ENCODE measurements at places on chromosomes 2 and 18.

- DNase-seq: no peak
Observed at GRCh38 chr18:32468147-32468845, 2.4 kb downstream of the GAREM1 start.

DNA sequence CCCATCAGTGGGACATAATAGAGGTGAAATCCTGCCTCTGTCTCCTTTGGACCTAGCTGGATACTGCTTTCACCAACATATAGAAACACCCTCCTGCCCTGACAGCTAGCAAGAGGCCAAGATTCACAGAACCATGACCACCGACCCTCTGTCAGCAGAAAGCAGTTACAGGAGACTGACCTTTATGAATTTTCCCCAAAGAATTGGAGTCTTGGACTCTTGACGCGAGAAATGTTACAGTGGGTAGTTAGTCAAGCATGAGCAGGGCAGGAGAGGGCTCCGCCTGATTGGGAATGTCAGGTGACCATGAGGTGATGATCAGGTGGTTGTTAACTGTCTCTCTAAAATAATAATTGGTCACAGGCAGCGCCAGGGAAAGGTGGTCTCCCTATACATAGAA is 1002.3 kb downstream of the TDRD15 start:
- no peak for DNase-seq

DNA sequence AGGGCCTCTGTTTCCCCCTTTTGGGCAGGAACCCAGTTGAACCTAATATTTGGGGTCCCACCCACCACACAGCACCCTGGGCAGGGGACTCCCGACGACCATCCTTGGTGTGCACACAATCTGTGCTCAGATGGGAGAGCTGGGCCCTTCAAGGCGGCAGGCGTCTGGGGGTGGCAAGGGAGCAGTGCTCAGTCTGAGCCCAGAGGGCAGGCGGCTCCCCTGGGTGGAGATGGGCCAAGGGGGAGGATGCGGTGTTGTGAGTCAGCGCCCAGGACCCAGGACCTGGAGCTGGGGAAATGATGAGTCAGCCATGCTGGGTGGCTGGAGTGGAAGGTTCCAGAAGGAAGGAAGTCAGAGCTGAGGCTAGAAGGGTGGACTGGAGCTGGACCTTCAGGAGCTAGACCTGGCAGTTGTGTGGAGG is 3.8 kb downstream of the PROM2 start:
- DNase-seq: no peak

DNA sequence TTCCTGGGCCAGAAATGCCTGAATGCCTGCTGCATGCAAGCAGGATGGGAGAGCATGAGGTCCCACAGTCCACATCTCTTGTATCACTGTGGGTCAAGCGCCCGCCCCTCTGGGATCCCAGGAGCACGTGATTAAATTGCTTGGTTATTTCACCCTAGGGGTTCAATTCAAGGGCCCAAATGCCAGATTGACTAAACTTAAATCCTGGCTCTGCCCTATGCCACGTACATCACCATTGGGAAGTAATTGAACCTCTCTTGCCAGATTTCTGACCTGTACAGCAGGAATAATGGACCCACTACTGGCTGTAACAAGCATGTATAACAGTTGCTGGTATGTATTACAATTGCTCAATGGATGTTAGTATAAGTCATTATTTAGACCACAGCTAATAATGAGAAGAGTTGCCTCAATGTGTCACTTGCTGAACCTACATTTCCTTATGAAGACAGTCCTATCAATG is 19.9 kb downstream of the FHL2 start:
- DNase-seq: no peak

DNA sequence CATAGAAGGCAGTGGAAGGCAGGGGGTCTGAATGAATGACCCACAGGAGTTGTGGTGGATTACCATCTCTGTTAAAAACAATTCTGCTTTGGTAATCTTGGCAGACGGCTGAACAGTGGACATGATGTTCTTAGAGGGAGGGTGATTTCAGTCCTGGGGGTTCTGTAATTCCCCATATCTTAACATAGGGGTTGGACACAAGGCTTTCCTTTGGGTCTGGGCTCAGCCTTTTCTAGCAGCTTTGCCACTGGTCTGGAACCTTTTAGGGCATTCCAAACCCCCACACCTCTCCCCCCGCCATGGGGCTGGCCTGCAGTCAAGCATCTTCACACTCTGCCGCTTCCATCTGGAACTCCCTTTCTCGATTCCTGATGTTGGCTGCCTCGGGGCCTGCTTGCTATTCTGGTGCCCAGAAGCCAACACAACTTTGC is 50.3 kb downstream of the RPL37A start:
- DNase-seq: no peak

DNA sequence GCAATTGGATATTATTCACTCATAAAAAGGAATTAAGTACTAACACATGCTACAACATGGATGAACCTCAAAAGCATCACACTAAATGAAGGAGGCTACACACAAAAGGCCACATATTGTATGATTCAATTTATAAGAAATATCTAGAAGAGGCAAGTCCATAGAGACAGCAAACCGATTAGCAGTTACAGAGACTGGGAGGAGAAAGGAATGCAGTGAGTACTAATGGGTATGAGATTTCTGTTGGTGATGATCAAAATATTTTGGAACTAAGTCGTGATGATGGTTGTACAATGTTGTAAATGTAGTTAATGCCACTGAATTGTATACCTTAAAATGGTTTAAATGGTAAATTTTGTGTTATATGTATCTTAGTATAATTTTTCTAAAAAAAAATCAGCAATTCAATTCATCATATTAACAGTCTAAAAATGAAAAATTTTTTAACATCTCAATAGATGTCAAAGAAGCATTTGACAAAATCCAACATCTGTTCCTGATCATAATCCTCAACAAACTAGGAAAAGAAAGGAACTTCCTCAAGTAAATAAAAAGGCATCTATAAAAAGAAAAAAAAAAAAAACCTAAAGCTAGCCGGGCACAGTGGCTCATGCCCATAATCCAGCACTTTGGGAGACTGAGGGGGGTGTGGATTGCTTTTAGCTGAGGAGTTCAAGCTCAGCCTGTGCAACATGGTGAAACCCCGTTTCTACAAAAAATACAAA is 98.1 kb downstream of the TGIF1 start:
- DNase-seq: no peak

DNA sequence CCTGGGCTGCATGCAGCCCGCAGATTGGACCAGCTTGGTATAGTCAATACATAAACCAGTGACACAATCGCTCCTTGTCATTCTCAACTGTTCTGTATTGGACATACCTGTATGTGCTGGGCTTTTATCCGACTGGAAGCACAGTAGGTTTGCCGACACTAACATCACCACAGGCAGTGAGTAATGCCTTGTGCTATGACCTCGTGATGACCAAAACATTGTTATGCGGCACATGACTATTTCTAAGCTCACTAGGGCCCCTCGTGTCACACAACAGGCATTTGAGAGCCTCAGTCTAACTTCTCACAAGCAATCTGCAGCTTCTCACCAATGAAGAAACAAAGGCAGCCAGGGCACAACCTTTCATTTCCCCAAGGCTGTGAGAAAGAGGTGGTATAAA is 320.8 kb downstream of the AFF3 start:
- DNase-seq: no peak

DNA sequence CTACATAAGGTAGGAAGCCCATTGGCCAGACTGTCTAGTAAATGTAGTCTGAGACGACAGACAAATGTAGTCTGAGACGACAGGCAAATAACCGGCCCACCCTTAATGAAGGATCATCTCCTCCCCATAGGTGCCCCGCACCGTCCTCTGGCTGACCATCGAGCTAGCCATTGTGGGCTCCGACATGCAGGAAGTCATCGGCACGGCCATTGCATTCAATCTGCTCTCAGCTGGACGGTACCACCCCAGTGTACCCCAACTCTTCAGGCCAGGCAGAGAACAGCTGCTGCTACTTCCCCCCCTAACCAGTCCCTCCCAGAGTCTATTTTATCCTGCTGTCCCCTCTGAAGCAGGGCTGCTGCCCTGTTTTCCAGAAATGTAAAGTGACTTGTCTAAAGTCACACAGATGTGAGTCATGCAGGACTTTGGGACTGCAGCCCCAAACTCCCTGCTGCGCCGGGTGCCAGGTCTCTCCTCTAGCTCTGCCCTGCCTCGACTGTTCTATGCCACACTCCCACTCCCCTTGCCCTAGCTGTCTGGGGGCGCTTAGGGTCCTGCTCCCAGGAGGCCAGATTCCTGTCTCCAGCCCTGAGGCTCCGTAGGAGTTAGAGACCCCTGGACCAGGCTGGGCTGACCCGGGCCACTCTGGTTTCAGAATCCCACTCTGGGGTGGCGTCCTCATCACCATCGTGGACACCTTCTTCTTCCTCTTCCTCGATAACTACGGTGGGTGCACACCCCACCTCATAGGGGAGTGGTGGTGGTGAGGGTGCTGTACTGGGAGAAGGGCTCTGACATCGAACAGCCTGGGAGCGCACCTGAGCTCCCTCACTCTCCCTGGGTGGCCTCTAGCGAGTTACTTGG is 4.7 kb downstream of the SLC11A1 start:
- DNase-seq: no peak

DNA sequence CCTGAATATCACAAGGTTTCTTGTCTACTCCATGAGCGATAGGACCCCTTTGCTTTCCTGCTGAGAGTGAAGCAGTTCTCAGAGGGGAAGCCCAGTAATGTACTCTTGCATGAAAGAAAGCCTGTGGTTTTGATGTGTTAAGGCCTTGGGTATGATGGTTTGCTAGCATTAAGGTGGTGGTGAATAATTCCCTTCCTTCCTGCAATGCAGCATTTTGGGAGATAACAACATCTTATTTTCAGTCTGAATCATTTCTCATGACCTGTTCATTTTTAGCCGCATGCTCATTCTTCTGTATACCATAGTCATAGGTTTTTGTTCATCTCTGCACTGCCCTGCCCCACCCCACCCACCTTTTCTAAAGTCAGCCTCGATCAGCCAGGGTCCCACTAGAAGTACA is 66.2 kb downstream of the HNMT start:
- DNase-seq: no peak

DNA sequence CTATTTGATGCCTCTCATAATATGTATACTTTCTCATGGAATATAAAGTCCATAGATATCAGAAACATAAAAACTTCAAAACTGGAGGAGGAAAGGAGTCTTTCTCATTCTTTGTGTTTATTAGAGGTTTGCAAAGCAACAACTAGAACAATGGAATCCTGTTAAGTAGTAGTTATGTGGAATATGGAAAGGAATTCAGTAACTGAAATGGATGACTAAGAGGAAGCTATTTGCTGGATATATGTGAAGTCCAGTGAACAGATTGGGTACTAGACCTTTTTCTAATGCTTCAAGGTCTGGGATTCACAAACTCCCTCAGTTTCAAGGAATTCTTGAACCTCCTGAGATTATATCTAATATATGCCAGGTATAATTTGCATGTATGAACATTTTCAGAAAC is 353.6 kb upstream of the FANCL start:
- no peak for DNase-seq

DNA sequence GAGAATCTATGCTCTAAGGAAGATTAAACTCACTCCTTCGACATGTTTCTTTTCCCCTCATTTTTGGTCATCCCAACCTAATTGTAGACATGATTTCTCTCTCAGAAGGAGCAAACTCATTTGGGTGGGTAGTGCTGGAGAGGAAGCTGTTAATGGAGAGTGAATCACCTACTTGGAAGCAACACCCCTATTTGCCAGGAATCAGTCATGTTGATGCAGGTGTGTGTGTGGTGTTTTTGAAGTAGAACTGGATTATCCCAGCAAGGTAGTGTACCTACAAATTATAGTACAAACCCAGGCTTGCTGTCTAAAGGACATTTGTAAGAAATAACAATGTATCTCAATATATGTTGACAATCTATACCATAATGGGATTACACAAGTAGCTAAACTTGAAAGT is 186.4 kb downstream of the EPHA4 start:
- DNase-seq: no peak

DNA sequence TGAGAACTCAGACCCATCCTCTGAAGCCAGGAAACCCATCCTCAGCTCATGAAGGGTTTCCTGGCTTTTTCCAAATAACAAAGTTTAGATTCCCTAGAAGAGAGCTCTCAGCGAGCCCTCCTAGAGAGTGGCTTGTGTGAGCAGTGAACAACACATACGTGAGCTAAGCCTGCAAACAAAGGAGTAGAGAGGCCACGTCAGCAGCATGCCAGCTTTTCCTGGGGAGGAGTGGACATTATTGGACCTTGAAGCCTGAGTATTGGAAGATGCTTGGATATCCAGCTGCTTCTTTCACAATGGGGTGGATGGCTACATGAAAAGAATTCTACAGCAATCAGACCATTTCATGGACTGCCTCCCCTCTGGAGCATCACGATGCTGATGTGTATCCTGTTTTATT is 21.1 kb downstream of the KIF5C start:
- DNase-seq: no peak

DNA sequence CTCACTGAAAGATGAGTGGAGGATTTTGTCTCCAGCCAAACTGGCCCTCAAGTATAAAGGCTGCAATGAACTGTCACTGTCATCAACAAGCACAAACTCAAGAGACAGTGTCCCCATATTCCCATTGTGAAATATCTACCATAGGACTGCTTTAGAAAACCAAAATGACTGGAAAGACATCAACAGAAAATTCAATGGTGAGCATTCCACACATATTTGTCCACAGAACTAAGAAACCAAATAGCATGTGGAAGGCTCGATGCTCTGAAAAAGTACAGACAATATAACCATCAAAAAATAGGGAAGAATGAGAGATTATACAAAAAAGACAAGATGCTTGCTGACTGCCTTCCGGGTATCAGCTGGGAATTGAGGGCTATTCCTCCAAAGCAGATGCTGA is 37.6 kb downstream of the TGFBRAP1 start:
- DNase-seq: no peak

- no peak for DNase-seq
Observed at GRCh38 chr2:240519396-240520129, 38.2 kb downstream of the ANKMY1 start.

GRCh38 chr2:145041706-145042105 is 521.8 kb upstream of the ZEB2 start:
- DNase-seq: no peak

Data from activated gamma-delta T cell treated with anti-CD3 and anti-CD28 coated beads, Interleukin-2, amount 50 U/mL, for 16 hours (primary cell).